ENCODE measurements at places on chromosomes 1 and 21. TPM values are rescaled to one million over a fixed set of nuclear protein-coding genes. Genes with fewer than 3 reads are reported as not detected.

Gene CLDN17
- total RNA-seq, result not detected

Gene EXTL1
- total RNA-seq, result 1.6 TPM

Gene TNNT2
- 69.8 TPM for total RNA-seq

Gene FCGR1A
- total RNA-seq, result 13.2 TPM

Gene FCRLB
- total RNA-seq, result 0.23 TPM

Gene FMO1
- not detected for total RNA-seq

Gene PCP4
- 3.7 TPM for total RNA-seq

Gene ST6GALNAC5
- total RNA-seq, result 65.9 TPM

Gene C1QB
- 190 TPM for total RNA-seq

Gene GCLM
- total RNA-seq, result 41.7 TPM

Gene NVL
- total RNA-seq, result 17.6 TPM

Gene GNG12
- total RNA-seq, result 89.9 TPM

Gene FCRL6
- total RNA-seq, result 0.81 TPM

Gene TMEM125
- 75.9 TPM for total RNA-seq

Gene LEMD1
- 1.0 TPM for total RNA-seq

Gene TLR5
- total RNA-seq, result 15.5 TPM
